ENCODE measurements at places on chromosomes 5 and 9.

DNA sequence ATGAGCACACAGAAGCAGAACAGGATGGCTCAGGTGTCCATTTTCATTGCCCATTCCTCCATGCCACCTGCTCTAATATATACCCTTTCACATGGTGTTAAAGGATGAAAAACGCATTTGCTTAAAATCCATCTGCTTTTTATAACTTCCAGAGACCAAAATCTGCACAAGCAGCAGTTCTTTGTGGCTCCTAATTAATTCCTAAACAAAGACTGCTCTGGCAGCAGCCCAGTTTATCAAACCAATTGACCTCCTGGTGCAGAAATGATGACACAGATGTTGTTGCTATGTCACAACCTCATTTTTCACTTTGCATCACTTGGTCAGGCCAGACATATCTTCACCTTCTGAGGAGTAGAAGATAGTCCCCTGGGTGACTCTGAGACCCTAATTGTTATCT lies 141.2 kb downstream of the ASTN2 start:
- no peak for DNase-seq

DNA sequence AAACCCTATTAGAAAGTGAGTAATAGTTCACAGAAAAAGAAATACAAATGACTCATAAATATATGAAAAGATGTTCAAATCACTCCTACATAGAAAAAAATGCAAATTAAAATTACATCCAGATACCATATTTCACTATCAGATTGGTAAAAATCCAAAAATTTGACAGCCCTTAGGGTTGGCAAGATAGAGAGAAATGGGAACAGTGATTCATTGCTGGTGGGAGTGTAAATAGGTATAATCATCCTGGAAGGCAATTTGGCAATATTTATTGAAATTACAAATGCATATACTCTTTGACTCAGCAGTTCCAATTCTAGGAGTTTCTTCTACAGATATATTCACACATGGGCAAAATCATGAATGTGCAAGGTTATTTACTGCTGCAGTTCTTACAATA lies 273.5 kb downstream of the NR2F1-AS1 start:
- no peak for DNase-seq

DNA sequence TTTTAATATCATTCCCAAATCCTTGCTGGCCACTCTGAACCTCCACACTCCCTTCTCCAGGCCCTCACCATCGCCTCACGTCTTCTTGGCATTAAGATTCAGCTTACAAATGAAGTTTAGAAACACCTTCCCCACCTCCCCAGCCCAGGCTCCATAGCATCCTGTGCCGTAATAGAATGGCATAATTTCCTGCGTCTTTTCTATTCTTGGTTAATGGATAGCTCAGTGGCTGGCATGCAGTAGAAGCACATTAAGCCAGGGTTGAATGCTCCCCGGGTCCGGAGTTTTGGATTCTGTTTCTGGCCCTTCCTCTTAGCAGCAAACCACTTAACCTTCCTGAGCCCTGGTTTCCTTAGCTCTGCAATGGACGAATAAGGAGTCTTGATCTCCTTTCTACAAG lies 13.8 kb downstream of the WWC1 start:
- DNase-seq, result no peak

DNA sequence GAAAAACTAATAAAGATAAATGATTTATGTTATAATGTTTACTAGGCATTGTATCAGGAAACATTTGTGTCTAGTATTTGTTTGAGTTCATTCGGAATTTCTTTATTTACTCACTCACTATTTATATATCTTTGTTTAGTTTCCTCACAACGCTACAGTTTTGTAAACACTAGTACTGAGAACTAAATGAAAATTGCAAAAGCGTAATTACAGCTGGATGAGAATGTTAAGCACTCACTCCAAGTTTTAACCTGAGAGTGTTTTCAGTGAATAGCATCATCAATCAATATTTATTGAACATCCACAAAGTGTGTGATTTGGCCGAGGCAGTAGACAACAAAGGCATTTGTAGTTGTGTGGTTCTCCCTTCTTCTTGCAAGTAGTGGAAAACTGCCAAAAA lies 969.6 kb upstream of the DMAC1 start:
- DNase-seq, result no peak

DNA sequence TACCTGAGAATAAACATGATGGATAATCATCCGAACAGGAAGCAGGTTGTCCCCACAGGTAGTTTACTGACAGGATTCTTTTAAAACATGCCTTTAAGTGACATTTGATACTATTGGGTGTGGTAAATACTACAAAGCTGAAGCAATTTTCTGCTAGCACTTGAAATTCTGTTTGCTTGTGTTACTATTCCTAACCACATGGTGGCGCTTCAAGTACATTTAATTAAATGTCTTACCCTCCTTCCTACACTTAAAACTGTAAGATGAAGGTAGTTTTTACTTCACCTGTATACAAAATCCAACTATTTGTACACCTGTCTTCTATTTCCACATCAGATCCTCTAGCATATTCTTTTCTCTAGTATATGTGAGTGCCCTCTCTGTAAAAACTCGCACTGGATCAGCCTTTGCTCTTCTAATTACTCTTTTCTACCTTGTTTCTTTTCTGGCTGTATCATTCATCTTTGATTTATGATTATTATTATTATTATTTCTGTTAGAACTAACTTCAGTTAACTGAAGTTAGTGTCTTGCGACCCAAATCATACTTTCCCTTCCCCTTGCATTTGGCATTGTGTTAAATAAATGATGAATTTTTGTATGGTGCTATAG lies 18.4 kb downstream of the SLC25A46 start:
- DNase-seq, result no peak

- no peak for DNase-seq
Observed at GRCh38 chr9:123282362-123283047, 14.1 kb upstream of the STRBP start.

- DNase-seq, result peak; percentile 15
Observed at GRCh38 chr5:72231991-72232703, 87.9 kb downstream of the MRPS27 start.

GRCh38 chr9:38048316-38048969 lies 20.6 kb downstream of the SHB start:
- no peak for DNase-seq

GRCh38 chr9:115520646-115521045 lies 402.7 kb upstream of the TNC start:
- DNase-seq, result no peak

- no peak for DNase-seq
Observed at GRCh38 chr5:103532086-103532734, 30.4 kb downstream of the NUDT12 start.

- DNase-seq, result no peak
Observed at GRCh38 chr9:30605936-30606335, 1778.5 kb upstream of the ACO1 start.

DNA sequence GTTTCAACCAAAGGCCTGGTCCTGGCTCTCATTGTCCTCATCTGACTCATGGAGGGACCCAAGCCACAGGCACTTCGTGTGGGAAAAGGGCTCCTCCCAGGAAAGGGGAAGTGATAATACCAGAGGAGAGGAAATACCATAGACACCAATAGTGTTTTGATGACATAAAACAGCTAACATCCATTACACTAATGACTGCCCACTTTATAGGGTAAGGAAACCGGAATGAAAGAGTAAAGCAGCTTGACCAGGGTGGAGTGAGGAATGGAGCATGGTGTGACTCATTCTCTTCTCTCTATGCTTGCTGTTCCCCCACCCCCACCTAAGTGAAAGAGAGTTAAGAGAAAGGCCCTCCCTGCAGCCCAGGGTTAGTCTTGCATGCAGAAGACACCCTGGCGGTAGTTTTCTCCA lies 67.4 kb upstream of the HRH2 start:
- DNase-seq, result no peak

- DNase-seq, result no peak
Observed at GRCh38 chr9:95433096-95433819, 83.5 kb downstream of the PTCH1 start.

GRCh38 chr5:143182901-143183820 lies 220.3 kb downstream of the NR3C1 start:
- DNase-seq, result peak; percentile 84

Measured in GM06990 (cell line).